Bronchial epithelial cell (primary cell): ENCODE measurements at places on chromosomes 6 and 20.

DNA sequence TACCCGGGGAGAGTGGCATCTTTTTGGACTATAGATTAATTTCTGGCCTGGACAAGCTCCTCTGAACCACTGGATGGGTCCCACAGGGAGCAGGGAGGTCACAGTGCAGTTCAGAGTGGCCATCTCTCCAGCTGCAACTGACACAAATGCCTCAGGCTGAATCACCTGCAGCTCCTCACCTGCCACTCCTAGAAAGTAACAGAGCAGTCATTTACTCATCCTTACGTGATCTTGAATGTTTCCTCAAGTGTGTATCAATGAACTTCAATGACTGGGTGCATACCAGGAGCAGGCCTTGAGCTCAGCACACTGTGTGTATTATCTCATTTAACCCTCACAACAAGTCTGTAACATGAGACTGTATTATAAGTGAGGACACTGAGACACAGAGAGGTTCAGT lies 40.0 kb upstream of the SIRPG start:
- DNase-seq = peak; percentile 22

- DNase-seq = no peak
These were observed 44.9 kb upstream of the BCAS1 start for GRCh38 chr20:54115172-54115854.

DNA sequence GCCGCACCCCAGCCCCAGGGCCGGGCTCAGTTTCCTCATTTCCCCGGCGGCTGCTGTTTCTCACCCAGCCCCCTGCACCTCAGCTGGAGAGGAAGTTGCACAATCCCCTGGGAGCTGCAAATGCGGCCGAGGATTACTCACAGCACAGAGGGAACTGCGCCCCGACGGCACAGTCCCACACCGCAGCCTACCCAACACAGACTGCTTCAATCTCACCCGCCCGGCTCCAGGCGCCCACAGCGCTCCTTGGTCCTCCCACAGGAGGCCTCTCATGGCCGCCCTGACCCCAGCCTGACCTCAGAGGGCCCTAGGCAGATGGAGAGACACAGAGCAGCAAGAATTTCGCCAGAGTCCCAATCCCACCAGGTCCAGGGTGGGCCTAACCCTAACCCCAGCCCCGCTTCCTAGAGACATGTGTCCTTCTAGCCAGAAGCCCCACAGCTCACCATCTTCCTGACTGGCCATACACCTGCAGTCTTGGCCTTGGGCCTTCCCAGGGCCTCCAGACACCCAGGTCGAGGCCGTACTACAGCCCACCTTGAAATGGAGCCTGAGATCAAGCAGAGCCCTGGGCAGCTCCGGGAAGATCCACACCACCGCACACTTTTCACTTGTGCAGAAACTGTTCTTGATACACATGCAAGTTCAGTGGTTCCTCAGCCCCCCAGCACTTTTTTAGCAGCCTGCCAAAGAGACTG lies 11.7 kb downstream of the TFEB start:
- DNase-seq = peak; percentile 83

DNA sequence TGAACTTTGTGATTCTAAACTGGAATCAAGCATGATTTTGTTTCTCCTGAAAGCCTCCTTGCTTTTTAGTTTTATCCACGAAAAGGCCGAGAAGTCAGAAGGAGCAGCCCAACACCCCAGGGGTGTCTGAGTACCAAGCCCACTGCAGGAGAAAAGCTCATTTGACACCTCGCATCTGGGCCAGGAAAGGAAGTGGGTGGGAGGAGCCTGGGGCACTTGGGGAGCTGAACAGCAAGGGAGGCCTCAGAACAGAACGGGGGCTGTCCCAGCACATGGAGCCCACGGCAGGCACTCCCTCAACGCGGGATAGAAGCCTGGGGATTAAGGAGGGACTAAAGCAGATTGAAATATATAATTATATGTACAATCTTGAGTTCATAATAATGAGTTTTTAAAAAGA lies 6.6 kb downstream of the KIF25 start:
- DNase-seq = no peak

DNA sequence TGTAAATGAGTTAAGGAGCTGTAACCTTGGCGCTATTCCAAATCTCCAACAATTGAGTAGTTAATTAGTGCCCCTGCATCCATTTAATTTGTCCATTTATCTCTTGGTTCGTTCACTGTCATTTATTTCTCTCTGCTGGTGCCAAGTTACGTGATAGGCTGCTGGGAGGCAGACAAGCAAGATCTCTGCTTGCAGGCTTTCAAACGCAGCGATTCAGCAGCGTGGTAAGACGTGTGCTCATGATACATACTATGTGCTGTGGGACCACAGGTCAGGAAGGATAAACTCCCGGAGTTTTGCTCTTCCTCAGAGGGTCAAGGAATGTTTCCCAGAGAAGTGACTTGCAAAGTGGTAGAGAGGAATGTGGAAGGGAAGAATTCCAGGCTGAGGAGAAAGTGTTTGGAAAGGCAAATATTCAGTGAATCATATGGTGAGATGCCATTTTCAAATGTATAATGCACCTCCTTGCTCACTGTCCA lies 46.4 kb downstream of the UTRN start:
- DNase-seq = peak; percentile 37
